ENCODE measurements at places on chromosomes 7 and 10.

DNA sequence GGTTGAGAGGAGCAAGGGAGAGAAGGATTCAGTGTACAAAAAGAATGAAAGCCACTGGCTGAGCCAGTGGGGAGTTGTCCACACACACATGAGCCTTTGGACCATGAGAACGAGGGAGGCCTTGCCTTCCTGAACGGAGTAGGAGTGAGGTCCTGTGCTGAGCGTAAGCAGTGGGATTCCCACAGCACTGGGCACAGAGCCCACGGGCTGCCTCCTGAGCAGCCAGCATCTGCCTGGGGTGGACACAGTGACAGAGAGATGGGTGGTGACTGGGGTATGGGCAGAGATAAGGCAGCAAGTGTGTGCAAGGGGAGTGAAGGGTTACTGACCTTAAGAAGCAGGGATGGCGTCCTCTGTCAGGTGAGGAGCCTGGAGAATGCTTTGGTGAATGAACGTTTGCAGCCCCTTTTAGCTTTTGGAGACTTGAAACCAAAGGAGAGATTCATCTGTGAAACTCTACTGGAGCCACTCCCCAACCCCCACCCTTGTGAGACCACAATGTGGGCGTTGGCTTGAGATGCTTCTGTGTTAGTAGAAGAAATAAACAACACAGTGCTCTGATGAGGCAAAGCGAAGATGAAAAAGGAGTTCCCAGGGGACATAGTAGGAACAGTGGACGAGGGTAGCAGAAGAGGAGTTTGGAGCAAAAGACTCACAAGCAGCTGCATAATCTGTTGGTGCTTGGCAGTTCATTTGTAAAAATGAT, 56.5 kb downstream of the FIGNL1 start:
- DNase-seq, result no peak

- DNase-seq, result peak; percentile 24
These were observed 986 bp upstream of the PPP2R2D start for GRCh38 chr10:131899695-131900349.

DNA sequence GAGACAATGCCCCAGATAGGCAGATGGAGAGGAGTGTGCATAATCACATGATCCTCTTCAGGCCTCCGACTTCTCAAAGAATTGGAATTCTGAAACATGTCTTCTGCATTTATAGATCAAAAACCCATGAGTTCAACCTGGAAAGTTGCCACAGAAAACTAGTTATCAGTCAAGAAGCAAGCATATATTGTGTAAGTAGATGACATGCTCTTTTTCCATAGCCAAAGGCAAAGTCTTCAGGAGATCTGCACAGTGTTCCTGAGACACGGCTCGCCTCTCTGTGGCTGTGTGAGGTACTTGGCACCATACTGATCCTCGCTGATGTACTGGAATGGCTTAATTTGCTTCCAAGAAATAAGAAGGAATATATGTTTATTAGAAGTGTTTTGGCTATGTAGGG, 213.5 kb upstream of the MKI67 start:
- DNase-seq, result no peak

- no peak for DNase-seq
These were observed 23.5 kb downstream of the BLVRA start for GRCh38 chr7:43781726-43782607.

- DNase-seq, result no peak
These were observed 39.8 kb downstream of the EXOC4 start for GRCh38 chr7:133292631-133293030.

- no peak for DNase-seq
These were observed 46.4 kb upstream of the ENO4 start for GRCh38 chr10:116802876-116803275.

DNA sequence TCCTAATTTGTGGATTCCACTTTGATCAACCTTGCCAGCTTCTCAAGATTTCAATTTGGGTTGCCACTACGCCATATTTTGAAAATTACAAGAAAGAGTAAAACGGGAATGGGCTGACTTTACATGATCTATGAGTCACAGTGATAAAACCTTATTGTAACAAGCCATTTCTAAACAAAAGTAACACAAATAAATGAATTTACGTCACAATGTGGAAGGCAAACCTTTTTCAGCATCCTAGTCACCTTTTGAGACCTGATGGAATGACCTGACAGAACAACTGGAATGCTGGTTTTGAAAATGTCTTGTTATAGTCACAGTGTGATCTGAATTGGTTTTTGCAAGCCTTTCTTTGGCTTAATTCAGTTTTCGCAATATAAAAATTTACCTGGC, 85.9 kb downstream of the CDK6 start:
- no peak for DNase-seq

DNA sequence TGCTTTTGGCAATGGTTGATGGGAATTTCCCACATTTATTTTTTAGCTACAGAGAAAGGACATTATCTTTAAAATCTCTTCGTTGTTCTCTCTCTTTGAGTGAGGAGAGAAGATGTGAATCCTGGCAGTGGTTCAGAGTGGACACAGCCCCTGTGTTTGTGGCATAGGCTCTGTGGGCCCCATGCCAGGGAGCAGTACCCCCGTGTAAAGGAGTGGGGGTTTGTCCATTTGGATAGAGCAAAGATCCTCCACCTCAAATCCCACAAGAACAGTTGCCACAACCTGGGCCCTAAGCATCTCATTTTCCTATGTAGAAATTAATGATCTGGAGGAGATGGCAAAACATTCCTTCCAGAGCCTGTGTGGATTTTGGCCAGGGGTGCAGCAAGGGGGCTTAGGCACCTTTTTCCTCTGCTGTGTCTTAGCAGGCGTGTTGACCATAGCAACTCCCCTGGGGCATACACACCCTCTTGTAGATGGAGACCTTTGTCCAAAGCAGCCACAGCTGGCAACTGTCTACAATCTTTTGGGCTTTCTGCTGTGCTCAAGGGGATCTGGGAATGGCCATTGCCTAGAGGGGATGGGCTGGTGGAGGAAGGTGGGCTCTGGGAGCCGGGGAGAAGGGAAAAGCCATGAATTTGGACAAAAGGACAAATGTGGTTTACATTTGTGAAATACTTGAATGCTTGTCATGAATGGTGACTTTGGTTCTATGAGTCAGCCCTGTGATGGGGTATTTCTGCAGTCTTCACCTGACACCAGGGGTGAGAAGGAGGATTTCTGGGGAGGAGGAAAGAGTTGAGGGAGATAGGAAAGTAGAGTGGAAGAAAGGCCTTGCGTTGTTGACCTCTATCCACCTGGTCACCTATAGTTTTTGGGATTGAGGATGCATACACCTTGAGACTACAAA, 92.0 kb downstream of the TCF7L2 start:
- DNase-seq, result no peak

DNA sequence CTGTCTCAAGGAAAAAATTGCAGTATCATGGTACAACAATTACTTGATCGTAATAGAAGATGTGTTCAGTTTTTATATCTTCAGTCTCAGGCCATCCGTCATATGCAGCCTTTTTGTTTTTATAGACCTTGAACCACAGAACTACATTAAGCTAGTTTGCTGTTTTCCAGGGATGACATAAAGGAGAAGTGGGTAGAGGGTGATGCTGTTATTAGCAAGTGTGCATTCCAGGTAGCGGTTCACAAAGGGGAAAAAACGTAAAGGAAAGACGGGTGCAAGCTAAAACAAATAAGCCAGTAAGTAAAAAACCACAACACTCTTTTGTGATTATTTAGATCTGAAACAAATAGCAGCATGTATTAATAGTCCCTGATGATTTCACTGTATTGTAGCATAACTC, 71.7 kb downstream of the BMPR1A start:
- no peak for DNase-seq

- DNase-seq, result no peak
These were observed 97.0 kb downstream of the SUGCT start for GRCh38 chr7:40231796-40232195.

DNA sequence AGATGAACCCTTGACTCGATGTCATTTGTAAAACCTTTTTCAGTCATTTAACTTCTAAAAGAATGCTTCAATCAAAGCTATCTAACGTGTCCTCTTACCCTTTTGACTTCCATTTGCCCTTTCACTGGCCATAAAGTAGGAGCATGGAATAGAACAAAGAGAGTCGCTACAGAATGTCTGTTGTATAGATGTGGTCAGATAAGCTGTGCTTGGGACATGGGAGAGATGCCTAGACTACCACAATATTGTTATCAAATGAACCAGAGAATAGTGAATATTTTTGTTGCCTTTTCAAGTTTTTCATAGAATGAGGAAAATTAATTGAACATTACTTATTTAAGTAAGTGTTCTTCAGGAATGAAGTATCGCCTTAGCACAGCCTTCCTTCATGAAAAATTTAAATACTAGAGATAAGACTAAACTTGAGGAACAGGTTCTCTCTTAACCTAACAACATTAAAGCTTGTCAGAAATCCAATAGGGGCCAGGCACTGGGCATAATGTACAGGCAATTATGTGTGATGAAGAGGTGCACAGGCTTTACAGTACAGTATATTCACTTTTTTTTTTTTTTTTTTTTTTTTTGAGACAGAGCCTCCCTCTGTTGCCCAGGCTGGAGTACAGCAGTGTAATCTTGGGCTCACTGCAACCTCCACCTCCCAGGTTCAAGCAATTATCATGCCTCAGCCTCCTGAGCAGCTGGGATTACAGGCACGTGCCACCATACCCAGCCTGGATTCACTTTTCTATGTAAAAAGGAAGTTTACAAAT, 7.5 kb upstream of the KMT2E start:
- DNase-seq, result no peak

DNA sequence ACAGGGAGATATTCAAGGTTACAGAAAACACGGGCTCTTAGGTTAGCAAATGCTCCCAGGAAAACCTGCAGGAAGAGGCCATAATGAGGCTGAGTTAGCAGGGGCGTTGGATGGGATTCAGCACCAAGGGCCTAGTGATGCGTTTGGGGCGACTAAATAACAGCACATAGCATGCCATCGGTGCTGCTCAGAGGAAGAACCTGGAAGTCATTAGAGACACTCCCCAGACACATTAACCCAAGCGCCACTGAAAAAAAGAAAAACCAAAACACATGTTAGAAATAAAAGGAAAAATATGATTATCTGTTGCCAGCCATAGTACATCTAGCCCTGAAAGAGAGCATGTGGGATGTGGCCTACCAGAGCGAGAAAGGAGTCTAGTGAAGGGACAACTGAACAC, 28.8 kb upstream of the OPALIN start:
- no peak for DNase-seq

- no peak for DNase-seq
These were observed 2.1 kb upstream of the CUL2 start for GRCh38 chr10:35091994-35092790.

DNA sequence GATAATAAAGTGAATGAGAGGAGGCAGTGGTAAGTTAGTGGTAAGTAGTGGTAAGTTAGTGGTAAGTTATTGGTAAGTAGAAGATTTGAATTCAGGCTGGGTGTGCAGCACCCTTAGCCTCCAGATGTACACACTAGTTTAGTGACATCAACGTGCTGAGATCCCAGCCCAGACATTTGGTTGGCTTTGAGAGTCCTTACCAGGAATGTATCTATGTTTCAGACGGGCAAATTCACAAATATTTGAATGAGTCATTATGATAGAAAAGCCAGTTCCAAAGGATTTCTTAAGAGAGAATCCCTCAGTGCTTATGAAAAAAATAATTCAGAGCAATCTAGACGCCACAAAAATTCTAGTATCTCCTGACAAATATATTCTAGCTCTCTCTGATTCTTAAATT, 70.0 kb downstream of the ARL4A start:
- no peak for DNase-seq

DNA sequence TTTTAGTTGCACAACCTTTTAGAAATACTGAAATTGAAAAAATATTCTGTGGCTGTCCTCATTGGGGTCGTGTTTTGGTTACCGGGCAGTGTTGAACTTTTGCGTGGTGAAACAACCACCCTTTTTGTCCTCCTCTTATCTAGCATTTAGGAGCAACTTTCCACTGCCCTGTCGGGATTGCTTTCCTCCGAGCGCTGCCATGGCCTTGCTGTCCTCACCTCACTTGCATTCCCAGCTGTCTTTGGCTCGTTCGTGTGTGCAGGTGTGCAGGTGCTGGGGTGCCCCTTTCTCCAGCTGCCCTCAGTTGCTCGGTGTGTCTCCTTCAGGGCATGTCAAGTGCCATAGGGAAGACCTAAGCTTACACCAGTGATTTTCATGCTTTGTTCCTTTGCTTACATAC, 116.9 kb upstream of the GJD4 start:
- DNase-seq, result no peak
